Mesendoderm (in vitro differentiated cells): ENCODE measurements at places on chromosomes 16 and 17.

DNA sequence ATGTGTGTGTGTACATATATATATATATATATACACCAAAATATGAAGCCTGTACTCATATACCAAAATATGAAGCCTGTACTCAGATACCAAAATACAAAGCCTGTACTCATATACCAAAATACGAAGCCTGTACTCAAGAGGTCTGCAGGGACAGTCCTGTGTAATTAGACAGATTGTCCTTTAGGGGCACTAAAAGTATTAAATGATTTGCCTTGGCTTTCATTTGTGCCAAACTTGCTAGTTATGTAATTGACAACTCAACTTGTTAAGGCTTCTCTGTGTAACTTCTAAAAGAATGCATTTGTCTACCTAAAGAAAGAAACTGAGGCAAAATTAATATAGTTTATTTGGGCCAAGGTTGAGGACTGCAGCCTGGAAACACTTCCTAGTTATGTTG, 30.8 kb upstream of the DHX40 start:
- DNase-seq: no peak

- DNase-seq: peak; percentile 53
Measured at GRCh38 chr17:55420776-55421178, 858 bp downstream of the MMD start.

- no peak for DNase-seq
Measured at GRCh38 chr17:81335773-81336157, 40.7 kb upstream of the SLC38A10 start.

GRCh38 chr17:50304781-50305404, 30.6 kb downstream of the TMEM92 start:
- no peak for DNase-seq

DNA sequence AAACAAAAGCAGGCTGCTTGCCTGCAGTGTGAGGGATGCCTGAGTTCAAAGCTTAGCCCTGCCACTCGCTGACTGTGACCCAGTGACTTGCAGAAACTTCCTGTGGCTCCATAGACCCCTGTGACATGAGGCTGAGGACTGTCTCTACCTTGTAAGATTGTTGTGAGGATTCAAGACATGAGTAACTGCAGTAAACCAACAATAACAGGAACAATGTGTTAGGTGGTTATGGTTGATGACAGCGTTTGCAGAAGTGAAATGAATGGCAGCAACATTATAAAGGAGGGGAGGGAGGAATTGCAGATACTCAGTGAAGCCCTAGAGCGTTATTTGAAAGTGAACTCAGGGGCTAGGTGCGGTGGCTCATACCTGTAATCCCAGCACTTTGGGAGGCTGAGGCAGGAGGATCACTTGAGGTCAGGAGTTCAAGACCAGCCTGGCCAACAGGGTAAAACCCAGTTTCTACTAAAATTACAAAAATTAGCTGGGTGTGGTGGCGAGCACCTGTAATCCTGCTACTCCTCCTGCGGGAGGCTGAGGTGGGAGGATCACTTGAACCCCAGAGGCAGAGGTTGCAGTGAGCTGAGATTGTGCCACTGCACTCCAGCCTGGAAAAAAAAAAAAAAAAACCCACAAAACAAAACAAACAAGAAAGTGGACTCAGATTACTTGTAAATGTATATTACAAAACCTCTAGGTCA, 33.5 kb upstream of the EMP2 start:
- no peak for DNase-seq

- peak; percentile 53 for DNase-seq
Measured at GRCh38 chr17:386141-386876, 33.7 kb upstream of the RPH3AL start.

- DNase-seq: no peak
Measured at GRCh38 chr17:81058263-81058871, 23.4 kb downstream of the BAIAP2 start.

GRCh38 chr17:10859051-10859450, 21.2 kb upstream of the PIRT start:
- DNase-seq: no peak

- DNase-seq: no peak
Measured at GRCh38 chr16:12417815-12418211, 385.9 kb downstream of the CPPED1 start.

- DNase-seq: peak; percentile 9
Measured at GRCh38 chr16:57564571-57565270, 22.3 kb downstream of the ADGRG5 start.

- DNase-seq: no peak
Measured at GRCh38 chr17:28992625-28993600, 12.9 kb downstream of the SEZ6 start.

GRCh38 chr16:68090130-68090529, 5.0 kb downstream of the NFATC3 start:
- no peak for DNase-seq

DNA sequence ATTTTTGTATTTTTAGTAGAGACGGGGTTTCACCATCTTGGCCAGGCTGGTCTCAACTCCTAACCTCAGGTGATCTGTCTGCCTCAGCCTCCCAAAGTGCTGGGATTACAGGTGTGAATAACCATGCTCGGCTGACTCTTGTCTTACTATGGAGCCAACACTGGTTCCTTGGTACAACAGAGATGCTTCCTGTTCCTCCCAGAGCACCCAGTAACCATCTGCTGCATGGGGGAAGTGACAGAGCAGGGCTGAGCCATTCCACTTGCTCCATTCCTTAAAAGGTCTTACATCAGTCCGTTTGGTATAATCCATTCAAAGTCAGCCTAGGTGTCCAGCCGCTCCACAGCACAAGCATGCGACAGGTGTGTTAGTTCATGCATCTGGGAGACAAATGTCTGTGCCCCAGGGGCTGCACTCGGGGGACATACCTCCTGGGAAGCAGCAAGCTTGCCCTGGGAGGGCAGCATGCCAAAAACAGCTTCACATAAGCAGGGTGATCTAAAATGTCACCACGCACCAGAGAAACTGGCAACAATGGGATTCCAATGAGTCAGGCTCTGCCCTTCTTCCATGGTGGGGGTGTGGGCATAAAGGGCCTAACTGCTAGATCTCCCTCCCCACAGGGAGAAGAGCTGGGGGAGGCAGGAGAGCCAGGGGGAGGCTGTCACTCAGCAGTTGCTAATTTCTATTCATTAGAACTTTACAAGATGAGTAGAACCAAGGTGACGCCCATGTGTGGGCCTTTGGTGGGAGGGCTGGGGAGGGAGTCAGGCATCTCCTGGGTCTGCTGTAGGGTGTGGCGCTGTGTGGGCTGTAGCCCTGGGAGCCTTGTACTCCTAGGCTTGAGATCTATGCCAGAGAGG, 35.5 kb downstream of the PIPOX start:
- no peak for DNase-seq

DNA sequence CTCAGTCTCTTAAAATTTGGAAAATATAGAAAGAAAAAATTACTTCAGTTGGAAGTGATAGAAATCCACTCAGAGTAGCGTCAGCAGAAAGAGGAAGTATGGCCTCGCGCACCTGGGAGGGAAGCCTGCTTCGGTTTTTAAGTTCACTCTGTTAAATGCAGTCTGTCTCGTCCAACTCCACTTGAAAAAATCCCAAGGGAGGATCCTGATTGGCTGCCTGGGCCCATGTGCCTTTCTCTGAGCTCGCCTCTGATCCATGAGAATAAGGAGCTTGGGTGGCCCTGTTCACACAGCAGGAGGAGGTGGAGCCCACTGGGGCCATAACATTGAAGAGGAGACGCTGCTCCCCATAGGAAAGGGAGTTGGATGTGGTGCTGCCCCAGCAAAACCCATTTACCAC, 40.7 kb downstream of the DNAJA2 start:
- DNase-seq: peak; percentile 48

DNA sequence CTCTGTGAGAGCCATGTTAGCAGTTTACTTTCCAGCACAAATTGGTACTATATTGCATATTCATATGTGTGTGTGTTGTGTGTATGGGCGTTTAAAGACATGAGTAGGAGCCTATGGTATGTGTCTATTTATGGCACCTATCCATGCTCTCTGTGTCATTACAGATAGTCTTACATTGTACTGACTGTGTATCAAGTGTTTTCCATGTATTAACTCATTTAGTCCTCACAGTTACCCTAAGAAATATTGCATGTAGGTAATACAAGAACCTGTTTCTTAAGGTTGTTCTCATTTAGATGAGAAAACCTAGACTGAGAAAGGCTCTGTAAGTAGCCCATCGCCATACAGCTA, 1.6 kb downstream of the ALG1 start:
- DNase-seq: no peak

DNA sequence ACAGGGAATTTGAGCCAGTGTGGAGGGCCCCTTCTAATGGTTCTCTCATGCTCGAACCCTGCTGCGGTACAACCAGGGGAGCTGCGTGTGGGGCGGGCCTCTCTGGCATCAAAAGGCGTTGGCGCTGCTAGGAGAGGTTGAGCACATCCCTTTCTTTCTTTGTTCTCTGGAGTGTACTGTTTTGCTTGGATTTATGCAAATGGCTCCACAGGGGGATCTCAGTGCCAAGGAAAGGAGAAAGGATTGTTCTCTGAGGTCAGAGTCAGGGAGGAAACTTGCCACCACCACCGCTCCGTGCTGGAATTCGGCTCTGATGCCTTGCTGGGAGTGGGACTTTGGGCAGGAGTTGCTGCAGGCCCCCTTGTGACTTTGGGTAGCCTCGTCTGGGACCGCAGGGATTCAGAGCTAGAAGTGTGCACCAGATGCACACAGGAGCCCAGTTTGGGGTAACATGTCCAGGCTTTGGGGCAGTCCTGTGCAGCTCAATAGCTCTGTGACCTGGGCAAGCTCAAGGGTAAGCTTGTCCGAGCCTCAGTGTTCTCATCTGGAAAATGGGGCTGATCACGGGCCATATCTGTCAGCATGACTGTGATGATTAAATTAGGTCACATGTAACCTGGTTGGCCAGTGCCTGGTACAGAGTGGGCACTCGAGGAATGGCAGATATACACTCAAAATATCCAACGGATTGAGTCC, 353.0 kb upstream of the EEF2KMT start:
- peak; percentile 83 for DNase-seq

DNA sequence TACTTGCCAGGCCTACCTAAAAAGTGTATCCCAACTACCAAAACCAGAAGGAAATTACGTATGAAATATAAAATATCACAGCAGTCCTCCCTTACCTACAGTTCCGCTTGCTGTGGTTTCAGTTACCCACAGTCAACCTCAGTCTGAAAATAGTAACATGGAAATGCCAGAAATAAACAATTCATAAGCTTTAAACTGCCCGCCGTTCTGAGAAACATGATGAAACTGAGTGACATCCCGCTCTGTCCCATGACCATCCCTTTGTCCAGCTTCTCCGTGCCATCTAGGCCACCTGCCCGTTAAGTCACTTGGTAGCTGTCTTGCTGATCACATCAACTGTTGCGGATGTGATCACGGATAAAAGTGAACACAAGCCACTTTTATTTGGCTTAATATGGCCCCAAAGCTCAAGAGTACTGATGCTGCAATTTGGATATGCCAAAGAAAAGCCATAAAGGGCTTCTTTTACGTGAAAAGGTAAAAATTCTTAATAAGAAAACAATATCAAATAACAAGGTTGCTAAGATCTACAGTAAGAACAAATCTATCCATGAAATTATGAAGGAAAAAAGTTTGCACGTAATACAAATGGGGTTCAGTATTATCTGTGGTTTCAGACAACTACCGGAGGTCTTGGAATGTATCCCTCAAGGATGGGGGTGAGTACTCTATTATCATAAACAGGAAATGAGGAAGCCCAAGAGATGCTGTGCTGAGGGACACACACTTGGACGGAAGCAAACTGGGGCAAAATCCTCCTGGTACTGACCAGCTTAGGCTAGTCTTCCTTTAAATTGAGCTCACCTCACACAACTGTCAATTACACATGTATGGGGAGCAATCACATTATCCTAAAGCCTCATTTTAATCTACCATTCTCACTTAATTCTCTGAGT, 8.2 kb downstream of the USP22 start:
- DNase-seq: peak; percentile 43

DNA sequence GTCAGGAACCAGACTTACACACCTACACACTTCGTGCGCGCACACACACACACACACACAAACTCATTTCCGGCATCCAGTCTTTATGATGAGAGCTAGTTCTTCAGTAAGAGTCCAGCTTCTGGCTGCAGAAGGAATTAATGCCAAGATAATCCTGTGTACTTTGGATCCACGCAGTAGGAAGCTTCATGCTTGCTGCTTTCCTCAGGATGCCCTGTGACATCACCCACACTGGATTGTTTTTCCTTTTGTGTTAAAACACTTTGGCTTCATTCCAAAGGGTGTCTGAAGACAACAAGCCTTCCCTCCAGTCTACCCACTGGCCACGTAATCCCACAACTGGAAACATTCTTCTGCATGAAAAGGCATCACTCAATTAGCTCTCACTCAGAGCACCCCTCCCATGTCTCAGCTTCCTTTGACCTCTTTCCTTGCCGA, 35.4 kb downstream of the KCNJ16 start:
- DNase-seq: no peak

DNA sequence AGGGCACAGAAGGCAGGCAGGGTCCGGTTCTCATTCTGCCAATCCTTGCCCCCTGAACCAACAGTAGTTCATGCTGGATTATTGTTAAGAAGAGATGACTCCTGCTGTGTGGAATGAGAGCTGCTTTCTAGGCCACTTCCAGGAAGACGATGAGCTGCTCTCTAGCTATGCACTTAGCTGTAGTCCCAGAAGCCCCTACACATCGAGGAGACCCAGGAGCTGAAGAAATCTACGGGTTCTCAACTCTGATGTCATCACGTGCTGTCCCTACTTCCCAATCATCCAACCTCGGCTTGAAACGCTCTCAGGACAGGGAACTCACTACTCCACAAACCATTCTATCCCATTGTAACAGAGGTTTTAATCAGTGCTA, 29.0 kb upstream of the EMP2 start:
- no peak for DNase-seq

GRCh38 chr16:88449267-88449561, 3.9 kb upstream of the ZFPM1 start:
- no peak for DNase-seq

GRCh38 chr17:51540151-51540550, 279.8 kb downstream of the UTP18 start:
- peak; percentile 10 for DNase-seq

DNA sequence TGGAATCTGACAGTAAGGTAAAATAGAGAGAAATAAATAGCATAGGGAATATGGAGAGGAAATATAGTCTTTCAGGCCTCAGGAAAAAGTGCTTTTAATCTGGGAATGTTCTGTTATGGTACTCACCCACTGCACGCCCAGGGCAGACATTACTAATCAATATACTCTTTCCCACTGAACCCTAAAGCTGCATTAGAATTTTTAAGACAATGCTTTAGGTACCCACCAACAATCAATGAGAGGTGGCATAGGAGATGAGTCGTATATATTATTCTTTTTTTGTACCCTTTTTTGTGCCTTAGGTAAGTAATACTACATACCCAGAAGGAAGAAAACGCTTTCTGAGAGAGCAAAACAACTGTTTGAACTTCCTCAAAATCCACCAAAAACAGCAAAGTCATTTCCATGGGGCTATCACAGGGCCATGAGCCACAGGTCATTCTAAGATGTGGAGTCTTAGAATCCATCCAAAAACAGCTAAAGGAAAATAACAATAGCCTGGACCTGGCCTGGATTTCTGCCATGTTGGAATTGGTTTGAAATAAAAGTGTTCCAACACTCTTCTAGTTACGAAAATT, 542.1 kb downstream of the XYLT1 start:
- no peak for DNase-seq

GRCh38 chr17:45838751-45839295, 5.9 kb upstream of the SPPL2C start:
- no peak for DNase-seq
